ENCODE measurements at places on chromosomes 3 and 15.

DNA sequence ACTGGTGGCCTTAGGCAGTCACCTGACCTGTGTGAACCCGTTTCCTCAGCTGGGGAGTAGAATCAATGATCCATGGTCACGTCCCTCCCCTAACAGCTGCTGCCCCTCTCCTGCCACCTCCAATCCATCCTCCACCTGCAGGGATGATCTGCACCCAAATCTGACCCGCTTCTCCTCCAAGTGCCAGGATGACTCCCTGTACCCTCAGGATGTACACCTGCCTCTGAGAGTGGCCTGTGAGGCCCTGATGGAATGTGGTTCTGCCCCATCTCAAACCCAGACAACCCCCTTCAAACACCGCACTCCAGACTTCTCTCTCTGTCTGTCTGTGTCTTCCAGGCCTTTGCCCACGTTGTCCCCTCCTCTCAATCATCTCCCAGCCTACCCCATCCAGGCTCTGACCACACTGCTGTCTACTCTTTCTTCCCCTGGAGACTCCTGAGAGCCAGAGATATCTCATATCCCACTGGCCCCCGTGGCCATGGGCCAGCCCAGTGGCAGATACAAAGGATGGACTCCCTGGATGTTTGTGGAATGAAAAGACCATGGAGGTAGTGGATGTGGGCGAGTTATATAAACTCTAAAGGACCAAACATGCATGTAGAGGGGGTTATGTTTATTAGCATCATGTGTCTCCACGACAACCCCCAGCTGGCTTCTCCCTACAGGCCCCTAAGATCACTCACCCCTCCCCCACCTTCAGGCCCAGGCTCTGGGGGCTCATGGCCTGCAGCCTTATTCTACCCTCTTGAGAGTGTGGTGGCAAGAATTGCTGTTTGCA is 84.9 kb downstream of the SMAD6 start:
- no peak for DNase-seq

DNA sequence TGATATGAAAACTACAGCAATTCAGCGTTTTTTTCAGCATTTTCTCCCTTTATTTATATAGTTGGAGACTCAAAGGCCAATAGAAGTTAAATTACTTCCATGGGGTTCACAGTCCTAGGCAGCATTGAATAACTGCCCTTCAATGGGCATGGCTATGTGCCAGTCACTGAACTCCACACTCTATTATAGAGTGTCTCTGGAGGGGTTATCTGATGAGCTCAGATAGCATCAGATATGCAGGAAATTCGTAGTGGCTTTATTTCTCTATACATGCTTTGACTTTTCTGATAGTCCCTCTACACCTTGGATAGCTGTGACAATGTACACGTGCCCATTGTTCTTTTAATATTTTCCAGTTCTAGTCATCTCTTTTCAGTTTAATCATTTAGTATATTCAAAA is 396.9 kb upstream of the CBLB start:
- no peak for DNase-seq

DNA sequence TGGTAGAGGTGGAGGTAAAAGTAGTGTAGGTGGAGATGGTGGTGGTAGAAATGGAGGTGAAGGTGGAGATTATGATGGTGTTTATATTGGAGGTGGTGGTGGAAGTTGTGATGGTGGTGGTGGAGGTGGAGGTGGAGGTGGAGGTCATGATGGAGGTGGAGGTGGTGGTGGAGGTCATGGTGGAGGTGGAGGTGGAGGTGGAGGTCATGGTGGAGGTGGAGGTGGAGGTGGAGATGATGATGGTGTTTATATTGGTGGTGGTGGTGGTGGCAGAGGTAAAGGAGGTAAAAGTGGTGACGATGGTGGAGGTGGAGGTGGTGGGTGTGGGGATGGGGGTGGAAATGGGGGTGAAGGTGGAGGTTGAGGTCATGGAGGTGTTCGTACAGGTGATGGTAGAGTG is 107.8 kb downstream of the ASB7 start:
- no peak for DNase-seq

- no peak for DNase-seq
These were observed 27.3 kb downstream of the SPTSSB start for GRCh38 chr3:161343986-161344385.

DNA sequence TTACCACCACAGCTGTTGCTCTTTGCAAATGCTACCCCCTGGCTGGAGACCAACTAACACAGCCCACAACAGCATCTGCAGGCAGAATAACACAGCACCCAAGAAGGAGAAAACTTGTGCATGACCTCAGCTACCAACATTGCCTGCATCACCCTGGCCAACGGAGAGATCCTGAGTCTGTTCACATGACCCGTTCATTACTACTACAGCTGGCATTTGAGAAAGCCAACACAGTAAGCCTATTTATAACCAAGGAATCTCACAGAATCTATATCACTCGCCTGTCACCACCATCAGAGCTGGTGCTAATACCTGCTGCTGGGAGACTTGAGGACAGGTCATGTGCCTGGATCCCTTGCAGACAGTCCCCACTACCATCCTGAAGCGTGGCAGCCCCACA is 215.2 kb downstream of the POLQ start:
- no peak for DNase-seq

DNA sequence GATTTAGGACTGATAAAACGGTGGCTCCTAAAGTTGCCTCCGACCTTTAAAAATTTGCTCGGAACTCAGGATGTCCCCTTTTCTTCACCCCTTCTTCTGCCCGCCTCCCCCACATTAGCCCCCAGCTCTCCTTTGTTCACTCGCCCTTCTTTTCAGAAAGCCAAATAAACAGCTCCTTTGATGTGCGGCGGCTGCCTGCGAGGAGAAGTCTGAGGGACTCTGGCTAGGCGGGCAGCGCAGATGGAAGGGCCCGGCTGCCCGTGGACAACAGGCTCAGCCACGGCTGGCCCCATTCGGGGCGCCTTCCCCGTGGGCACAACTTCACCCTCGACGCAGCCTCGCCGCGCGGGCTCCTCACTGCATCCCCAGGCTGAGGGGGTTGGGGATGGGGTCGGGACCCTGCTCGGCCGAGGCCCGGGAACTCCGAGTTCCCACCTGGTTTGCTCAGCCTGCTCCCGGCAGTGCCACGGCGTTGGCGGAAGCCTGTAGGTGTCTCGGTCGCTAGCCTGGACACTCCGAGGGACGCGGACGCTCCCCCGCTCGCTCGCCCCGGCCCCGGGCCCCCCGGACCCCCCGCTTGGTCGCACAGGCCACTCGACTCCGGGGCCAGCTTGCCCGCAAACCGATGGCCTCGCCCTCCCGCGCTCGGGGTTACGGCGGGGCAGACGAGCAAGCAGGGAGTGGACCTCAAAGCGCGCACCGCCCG is 897 bp upstream of the TLE3 start:
- DNase-seq: peak; percentile 42

DNA sequence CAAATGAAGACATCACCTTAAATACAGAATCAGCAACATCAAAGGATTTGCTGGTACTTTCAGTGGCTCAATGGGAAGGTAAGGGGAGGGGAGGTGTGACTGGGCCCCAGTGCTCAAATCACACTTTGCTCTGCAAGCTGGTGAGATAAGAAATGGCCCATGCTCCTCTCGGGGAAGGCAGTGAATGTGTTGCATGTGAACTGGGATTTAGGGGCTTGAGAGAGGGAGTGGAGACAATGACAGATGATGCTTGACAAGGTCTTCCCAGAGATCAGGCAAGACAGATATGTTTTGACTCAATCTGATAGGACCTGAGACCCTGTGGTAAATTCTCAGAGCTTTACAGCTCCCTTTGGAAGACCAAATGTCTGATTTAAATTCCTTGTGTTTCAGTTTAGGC is 233.0 kb upstream of the PROK2 start:
- DNase-seq: no peak

DNA sequence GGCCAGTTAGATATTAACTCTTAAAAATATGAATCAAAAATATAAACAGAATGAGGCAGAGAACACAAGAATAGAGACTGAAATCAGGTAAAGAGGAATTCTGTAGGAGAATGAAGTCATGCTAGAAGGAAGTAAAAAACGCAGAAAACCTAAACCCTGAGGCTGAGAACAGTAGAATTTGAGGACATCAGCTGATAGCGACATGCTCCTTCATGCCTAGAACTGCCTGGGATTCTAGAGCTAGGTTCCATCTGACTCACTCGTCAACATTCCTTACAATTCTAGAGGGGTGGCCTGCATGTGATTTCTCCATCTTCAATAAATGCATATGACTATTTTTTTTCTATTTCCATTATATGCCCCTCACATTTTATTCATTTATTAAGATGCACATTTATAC is 343.0 kb downstream of the ROBO1 start:
- DNase-seq: no peak

GRCh38 chr3:150762662-150763121 is 277 bp downstream of the SIAH2 start:
- no peak for DNase-seq

GRCh38 chr3:52226229-52226817 is 878 bp upstream of the TLR9 start:
- no peak for DNase-seq

DNA sequence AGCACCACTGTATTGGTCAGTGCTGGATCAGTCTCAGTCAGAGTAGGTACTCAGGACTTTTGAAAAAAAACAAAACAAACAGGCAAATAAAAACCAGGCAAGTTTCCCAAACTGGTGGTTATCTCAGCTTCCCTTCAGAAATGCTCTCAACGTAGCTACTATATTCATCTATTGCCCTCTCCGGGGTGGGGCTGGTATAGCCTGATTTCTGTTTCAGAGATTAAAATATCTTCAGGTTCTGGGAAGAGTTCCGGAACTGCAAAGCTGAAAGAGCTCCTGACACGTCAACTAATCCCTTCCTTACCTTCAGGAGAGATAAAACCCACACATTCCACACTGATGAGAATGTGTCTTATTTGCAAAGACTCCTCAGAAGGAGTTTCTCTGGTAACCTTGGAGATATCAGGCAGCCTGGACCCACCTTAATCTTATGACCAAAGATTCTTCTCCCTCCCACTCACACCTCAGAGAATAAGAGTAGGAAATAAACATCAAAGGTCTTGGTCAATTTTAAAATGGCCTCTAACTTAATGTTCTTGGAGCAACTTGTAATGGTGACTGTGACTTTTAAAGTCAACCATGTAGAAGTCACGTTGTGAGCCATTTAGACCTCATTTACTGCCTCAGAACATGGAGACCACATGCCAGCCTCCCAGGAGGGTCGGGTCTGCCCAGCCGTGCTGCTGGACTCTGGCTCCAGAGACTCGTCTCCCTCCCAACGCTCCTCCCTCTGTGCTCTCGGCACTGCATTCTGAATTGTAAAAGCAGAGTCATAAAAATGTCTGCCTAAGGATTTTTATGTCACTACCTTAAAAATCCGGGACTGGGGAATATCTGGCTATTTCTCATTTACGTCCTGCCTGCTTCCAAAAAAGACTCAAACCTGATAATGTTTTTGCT is 53.8 kb downstream of the CDCP1 start:
- no peak for DNase-seq

- no peak for DNase-seq
These were observed 13.5 kb upstream of the KCNMB3 start for GRCh38 chr3:179264449-179264848.

GRCh38 chr3:170497207-170498095 is 78.8 kb downstream of the CLDN11 start:
- no peak for DNase-seq

DNA sequence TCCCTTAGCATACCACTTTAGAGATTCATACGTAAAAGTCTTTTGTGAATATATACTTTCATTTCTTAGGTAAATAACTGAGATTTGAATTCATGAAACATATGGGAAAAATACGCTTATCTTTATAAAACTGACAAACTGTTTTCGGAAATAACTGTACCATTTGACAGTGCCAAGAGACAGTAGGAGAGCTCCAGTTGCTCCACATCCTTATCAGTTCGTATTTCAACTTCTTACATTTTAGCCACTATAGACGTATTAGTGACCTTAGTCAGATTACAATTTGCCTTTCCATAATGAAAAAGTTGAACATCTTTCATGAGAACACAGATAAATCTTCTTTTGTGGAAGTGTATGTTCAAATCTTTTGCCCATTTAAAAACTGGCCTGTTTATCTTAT is 133.5 kb downstream of the NR2E3 start:
- no peak for DNase-seq

DNA sequence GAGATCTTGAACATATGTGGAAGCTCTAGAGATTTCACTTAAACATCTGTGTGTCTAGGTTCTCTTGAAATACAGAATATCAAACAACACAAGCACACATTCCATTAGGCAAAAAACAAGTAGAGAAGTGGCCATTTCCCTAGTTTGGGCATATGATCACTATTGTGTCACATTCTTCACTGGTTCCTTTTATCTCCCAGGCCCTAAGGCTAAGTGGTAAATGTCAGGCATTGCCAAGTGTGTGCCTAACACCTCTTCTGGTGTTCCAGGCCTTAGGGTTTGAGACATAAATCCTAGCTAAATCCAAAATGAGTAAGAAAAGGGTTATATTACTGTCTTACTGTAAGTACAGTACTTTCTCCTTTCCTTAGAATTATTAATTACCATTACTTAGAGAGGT is 880.1 kb downstream of the PDCD6IP start:
- no peak for DNase-seq

DNA sequence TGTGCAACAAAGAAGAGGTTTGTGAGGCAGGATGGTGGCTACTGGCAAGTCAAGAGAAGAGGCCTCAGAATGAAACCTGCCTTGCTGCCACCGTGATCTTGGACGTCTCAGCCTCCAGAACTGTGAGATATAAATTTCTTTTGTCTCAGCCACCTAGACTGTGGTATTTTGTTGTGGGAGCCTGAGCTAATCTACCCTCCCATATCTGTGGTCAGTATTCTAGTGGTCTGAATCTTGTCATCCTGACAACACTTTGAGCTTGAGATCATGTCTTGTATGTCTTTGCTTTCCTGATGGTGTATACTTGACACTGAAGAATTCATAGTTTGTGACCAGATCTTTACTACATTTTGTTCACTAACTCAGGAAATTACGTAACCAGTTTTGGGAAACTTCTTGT is 240.6 kb upstream of the GOLIM4 start:
- DNase-seq: no peak

GRCh38 chr3:30400926-30401325 is 205.5 kb upstream of the TGFBR2 start:
- DNase-seq: no peak

DNA sequence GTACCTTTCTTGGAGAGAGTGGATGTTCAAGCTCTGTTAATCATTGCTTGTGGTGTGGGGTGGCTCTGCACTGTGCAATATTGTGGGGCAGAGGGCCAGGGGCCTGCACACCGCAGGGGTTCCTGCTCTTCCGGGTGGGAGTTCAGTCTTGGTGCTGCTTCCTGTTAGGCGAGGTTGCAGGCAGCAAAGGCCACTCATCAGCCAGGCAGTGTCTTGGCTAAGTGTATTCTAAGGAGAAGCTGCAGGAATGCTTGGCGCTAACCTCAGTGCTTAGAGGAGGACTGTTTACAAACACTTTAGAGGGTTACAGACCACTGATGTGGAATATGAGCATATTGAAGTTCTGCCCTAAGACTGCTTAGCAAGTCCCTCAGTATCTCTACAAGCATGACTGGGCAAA is 81.7 kb downstream of the CEP63 start:
- no peak for DNase-seq

- DNase-seq: no peak
These were observed 32.8 kb downstream of the FBLN2 start for GRCh38 chr3:13581485-13582365.

All from activated CD4-positive, alpha-beta T cell treated with anti-CD3 and anti-CD28 coated beads for 48 hours (primary cell).